ENCODE measurements at places on chromosomes 12 and 14.

GRCh38 chr14:77039285-77040058 is 11.0 kb upstream of the IRF2BPL start:
- DNase-seq = no peak

GRCh38 chr14:68856572-68856971 is 63.7 kb upstream of the ZFP36L1 start:
- no peak for DNase-seq

DNA sequence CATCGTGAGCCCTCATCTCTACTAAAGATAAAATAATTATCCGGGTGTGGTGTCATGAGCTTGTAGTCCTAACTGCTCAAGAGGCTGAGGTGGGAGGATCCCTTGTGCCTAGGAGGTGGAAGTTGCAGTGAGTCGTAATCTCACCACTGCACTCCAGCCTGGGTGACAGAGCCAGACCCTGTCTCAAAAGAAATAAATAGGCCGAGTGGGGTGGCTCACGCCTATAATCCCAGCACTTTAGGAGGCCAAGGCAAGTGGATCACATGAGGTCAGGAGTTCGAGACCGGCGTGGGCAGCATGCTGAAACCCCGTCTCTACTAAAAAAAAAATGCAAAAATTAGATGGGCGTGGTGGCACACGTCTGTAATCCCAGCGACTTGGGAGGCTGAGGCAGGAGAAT is 70.9 kb downstream of the RESF1 start:
- DNase-seq = no peak

GRCh38 chr12:18897823-18898222 is 159.9 kb downstream of the CAPZA3 start:
- no peak for DNase-seq

GRCh38 chr12:130195776-130196175 is 33.5 kb downstream of the FZD10 start:
- no peak for DNase-seq

- DNase-seq = no peak
Measured at GRCh38 chr12:75852143-75852542, 179.4 kb downstream of the PHLDA1 start.

DNA sequence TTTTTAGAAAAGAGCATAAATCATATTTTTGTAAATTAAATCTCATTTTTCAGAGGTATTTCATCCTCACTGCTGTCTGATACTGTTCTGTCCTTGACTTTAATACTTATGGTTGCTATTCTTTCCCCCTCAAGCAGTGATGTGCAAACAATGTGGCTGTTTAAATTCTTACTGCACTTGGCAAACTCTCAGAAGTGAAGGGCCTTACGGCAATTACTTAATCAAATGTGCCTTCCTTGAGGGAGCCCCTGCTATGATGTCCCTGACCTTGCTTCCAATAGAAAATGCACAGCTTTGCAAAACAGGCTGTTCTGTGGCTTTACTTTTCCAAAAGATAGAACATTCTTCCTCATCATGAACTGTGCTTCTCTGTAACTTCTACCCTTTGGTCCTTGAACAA is 35.2 kb downstream of the UBE3B start:
- DNase-seq = no peak

DNA sequence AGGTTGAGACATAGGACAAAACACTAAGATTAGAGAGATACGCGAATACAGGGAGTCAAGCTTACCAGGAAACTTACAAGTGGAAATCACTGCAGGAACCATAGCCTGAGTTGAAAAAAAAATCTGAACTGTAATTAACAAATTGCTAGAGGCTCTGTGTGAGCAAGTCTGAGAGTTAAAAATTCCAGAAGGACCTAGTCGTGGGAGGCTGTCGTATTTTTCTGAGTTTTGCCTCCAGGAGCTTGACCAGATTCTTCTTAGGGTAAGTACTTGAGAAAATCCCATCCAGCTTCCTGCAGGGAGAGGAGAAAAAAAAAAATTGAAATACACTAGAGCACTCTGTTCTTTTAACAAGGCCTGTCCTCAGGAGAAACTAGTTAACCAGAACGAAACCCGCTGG is 22.7 kb downstream of the DIO2 start:
- no peak for DNase-seq

- DNase-seq = no peak
Measured at GRCh38 chr14:30610787-30611343, 11.3 kb upstream of the SCFD1 start.

GRCh38 chr12:11635341-11635740 is 14.1 kb upstream of the ETV6 start:
- DNase-seq = no peak

DNA sequence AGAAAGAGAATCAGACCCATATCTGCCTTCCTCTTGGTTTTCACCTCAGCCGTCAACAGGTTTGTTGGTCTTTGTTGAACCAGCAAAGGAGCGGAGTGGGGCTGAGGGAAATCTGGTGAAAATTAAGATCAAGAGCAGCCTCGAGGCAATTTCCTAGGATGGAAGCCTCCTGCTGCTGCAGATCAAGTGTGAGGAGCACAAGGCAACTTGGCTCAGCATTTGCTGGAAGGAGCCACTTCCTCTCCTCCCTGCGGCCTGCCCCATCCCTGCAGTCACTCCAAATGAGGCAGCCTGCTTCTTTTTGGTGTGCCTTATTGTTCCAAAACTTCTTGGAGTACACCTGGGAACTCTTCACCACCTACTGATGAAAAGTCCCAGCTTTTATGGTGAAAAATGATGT is 4.9 kb downstream of the TC2N start:
- DNase-seq = no peak

GRCh38 chr12:90871726-90872096 is 83.3 kb downstream of the CCER1 start:
- no peak for DNase-seq

DNA sequence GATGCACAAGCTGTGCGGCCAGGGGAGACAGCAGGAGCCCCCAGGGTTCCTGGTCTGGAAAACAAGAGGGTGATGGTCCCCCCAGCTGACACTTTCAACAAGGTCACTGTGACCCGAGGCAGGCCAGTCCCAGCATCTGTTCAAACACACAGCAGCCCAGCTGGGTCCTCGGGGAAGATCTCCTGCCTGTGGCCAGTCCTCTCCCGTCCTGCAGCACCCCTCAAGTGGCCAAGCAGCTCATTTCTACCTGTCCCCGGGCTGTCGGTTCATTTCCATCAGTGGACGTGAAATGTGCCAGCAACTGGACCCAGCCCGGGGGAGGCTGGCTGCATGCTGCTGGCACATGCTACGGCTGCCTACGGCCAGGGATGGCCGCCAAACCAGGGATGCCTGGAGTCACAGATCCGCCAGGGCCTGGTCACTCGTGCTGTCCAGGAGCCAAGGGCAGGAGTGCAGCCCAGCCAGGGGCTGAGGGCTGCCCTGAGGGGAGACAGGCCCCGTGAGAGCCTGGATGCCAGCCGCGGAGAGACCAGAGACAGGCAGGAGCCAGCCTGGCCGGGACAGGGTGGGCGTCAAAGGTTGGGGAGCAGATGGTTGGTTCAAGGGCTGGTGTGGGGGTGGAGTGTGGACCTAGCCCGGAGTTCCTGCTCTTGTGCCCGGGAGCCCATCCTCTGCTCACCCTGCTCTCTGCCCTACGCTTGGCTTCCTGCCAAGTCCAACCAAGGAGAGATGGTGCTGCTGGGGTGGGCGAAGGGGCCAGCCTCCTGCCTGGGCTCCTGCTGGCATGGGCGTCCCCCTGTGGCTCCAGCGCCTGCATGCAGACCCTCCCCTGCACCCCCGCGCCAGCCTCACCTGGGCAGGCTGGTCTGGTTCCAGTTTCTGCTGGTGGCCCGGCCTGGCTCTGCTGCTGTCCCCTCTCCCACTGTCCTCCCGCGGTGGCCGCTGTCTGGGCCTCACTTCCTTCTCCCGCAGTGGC is 143.8 kb downstream of the ADGRD1 start:
- DNase-seq = no peak

Measured in stimulated activated CD4-positive, alpha-beta T cell treated with anti-CD3 and anti-CD28 coated beads, Interleukin-1b, Interleukin-23, amount 100 ng/mL, for 48 hours (primary cell).